ENCODE measurements at places on chromosomes 11 and 22.

DNA sequence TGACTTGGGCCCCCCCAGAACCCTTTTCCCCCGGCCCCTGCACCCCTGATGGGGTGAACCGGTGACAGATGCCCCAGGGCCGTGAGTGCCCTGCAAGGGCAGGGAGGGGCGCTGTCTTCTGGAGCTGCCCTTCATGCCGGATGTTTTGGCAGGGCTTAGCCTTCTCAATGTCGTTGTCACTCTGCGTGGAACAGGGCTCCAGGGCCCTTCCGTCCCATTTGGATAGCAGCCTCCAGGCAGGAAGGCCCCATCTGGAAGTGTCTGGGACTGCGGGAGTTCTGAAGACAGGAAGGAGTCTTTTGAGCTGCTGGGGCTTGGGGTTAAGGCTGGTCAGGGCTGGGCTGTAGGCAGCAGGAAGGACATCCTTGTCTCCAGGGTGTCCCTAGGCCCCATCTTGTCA lies 4.6 kb downstream of the FRMD8 start:
- DNase-seq = no peak

DNA sequence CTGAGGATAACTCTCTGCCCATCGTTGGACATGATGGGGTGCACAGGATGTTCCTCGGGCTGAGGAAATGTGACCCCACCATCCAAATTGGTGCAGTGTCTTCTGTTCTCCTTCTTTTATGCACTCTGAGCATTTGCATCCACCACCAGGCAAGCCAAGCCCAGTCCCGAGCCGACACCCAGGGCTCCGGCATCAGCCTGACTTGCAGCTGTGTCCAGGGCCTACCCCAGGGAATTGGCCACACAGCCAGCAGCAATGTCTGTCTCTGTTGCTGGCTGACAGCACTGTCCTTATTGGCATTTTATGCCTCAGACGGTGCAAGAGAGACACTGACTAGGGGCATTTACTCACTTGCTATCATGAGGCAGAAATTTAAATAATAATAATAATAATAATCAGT lies 25.4 kb upstream of the CPT1A start:
- DNase-seq = no peak

GRCh38 chr11:110894224-110894623 lies 182.0 kb upstream of the ARHGAP20 start:
- no peak for DNase-seq

DNA sequence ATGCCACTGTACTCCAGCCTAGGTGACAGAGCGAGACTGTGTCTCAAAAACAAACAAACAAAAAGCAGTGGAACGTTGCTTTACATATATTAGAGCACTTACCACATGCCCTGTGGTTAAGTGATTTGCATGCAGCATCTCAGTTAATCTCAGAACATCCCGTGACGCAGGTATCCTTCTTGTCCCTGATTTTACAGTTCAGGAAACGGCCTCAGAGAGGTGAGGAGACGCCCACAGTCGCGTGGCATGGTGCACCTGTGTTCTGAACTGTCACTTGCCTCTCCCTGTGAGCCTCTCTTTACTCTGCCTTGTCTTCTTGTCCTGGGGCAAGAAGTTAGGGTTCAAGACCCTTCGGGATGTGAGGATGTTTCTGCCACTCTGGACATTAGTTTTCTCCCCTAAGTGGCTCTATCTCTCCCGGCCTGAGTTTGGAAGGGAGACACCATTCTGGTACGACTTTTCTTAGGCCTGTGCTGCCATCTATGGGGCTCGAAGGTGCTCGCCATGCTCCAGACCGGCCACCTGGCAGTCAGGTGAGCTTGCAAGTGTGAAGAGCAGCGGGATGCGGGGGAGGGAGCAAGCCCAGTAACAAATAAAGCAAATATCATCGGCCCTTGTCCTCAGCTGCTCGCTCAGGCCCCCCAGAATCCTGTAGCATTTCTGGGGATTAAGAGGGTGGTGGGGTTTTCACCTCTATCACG lies 25.6 kb downstream of the YWHAH start:
- peak; percentile 34 for DNase-seq

- DNase-seq = no peak
Measured at GRCh38 chr22:30276039-30276438, 9.4 kb upstream of the OSM start.

- no peak for DNase-seq
Measured at GRCh38 chr11:15622231-15622890, 507.6 kb downstream of the INSC start.

DNA sequence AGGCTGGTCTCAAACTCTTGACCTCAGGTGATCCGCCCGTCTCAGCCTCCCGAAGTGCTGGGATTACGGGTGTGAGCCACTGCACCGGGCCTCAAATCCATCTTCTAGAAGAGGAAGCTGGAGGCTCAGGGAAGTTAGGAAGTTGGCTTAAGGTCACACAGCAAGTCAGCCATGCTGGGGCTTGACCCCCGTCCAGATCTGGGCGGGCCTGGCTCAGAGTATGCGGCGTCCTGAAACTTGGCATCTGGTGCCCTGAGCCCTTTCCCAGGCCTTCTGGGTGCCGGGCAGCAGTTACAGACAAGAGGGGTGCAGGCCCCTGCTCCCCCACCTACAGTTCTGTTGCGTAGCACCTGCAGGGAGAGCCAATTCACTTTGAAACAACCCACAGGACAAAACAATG lies 11.2 kb downstream of the MPPED1 start:
- DNase-seq = no peak
